ENCODE measurements at places on chromosomes 7 and 10.

GRCh38 chr10:54131833-54132232, 669.2 kb downstream of the PCDH15 start:
- no peak for DNase-seq

- no peak for DNase-seq
Measured at GRCh38 chr7:150979713-150980390, 1.7 kb upstream of the KCNH2 start.

DNA sequence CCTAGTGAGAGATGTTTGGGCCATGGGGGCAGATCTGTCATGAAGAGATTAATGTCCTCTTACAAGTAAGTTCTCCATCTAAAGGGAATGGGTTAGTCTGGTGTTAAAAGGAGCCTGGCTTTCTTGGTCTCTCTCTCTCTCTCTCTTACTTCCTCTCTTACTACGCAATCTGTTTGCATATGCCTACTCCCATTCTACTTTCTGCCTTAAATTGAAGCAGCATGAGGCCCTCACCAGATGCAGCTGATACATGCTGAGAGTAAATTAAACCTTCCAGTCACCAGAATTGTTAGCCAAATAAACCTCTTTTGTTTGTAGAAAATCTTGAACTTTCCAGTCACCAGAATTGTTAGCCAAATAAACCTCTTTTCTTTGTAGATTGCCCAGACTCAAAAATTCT, 884.1 kb downstream of the NRG3 start:
- DNase-seq = no peak

DNA sequence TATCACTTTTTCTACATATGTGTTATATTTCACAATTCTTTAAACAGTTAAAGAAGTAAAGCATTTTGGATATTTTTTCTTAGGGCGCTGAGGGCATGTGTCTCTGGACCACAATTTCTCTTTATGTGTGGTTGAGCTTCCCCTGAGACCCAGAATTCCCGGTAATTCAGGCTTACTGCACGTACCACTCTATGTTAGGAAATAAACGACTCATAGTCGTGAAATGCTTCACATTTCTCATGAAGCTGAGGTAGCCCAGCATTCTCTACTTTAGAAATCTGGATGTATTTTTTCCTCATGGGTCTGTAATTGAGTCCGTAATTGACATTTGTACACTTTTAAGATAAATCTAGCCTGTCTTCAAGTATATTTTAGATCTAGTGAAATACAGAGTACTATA, 170.6 kb downstream of the FZD1 start:
- no peak for DNase-seq

DNA sequence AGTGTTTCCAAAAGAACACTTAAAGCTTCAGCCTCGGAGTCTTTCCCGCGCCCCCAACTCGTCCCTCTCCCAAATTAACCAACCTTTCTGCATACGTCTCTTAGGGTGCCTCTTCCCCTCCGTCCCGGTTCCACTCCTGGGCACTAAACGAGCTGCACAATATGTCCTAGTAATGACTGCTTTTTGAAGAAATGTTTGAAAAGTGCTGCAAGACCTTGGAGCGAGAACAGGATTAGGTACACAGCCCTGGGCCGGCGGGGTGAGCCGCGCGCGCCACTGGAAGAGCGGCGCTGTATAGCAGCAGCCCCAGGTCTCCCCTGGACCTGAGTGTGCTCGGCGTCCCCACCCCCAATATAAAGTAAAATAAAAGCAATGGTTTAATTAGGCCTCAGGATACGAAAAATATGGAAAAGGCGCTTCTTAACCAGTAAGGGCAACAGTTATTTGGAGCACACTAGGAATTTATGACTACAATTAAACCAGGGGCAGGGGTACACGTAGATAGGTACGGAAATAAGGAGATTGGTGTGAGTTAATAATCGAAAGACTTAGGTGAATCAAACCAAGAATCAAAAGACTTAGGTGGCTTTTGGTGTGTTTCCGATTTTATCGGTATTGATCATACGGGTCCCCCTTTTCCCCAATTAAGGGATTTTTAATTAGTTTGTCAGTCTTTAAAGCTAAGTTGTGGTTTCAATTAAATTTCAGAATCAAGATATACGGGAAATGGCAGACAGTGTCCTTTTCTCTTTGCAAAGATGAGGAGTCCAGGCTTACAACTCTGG, 1.9 kb downstream of the TET1 start:
- DNase-seq = no peak

DNA sequence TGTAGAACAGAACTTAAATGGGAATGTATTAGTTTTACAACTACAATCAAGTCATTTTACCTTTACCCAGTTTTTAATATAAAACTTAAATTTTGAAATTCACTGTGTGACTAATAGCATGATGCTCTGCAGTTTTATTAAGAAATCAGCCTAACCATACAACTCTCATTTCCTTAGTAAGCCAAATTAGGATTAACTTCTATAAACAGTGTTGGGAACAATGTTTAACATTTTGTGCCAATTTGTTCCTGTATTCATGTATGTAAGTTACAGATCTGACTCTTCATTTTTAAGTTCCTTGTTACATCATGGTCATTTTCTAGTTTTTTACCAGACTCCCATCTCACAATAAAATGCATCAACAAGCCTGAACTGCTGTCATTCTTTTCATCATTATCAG, 209.8 kb downstream of the ZEB1 start:
- no peak for DNase-seq

DNA sequence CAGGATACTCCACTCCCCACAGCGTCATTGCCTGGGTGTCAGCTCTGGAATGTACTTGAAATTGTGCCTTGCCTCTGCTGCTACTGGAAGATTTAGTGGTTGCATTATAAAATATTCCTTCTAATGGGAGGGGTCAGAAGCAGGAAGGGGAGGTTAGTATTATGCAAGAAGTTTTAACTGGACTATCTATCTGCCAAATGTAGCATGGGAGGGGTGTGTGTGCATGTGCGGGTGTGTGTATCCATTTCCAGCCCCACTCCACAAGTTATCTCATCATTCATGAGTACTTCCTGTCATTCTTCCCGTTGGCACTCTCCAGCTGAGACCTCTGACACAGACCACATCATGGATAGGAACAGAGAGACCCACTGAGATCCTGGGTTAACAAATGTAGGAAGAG, 13.4 kb downstream of the MBL2 start:
- DNase-seq = no peak

GRCh38 chr10:7534480-7534852, 123.6 kb upstream of the SFMBT2 start:
- DNase-seq = no peak

GRCh38 chr7:128796327-128796726, 4.6 kb downstream of the CCDC136 start:
- no peak for DNase-seq

GRCh38 chr7:39741942-39742623, 118.7 kb downstream of the RALA start:
- no peak for DNase-seq

- DNase-seq = no peak
Measured at GRCh38 chr10:127149501-127150081, 46.8 kb downstream of the INSYN2A start.

DNA sequence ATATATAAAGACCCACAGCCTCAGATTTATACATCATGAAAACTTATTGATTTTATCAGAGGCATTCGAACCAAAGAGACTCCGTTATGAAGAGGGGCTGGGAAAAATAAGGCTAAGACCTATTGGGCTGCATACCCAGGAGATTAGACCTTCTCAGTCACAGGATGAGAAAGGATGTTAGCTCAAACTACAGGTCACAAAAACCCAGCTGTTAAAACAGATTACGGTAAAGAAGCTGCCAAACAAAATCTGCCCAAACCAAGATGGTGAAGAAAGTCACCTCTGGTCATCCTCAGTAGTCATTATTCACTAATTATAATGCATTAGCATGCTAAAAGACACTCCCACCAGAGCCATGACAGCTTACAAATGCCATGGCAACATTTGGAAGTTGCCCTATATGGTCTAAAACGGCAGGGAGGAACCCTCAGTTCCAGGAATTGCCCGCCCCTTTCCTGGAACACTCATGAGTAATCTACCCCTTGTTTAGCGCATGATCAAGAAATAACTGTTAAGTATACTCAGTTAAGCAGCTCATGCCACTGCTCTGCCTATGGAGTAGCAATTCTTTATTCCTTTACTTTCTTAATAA, 362.5 kb upstream of the PCDH15 start:
- DNase-seq = no peak

DNA sequence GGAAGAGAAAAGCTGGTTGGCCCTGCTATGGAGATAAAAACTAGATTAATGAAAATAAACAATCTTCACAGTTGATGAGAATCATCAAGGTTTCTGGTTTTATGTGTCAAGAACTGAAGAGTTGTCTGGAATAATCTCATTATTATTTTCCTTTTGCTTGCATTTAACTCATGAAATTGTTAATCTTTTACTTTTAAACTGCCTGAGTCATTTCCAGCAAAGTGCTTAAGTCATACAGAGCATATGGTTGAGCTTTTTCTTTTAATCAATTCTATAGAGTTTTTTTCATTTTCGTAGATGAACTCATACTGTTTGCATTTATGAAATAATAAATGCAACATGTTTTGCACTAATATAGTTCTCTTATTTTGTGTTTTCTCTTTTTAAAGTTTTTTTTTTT, 747.9 kb downstream of the NXPH1 start:
- DNase-seq = no peak

DNA sequence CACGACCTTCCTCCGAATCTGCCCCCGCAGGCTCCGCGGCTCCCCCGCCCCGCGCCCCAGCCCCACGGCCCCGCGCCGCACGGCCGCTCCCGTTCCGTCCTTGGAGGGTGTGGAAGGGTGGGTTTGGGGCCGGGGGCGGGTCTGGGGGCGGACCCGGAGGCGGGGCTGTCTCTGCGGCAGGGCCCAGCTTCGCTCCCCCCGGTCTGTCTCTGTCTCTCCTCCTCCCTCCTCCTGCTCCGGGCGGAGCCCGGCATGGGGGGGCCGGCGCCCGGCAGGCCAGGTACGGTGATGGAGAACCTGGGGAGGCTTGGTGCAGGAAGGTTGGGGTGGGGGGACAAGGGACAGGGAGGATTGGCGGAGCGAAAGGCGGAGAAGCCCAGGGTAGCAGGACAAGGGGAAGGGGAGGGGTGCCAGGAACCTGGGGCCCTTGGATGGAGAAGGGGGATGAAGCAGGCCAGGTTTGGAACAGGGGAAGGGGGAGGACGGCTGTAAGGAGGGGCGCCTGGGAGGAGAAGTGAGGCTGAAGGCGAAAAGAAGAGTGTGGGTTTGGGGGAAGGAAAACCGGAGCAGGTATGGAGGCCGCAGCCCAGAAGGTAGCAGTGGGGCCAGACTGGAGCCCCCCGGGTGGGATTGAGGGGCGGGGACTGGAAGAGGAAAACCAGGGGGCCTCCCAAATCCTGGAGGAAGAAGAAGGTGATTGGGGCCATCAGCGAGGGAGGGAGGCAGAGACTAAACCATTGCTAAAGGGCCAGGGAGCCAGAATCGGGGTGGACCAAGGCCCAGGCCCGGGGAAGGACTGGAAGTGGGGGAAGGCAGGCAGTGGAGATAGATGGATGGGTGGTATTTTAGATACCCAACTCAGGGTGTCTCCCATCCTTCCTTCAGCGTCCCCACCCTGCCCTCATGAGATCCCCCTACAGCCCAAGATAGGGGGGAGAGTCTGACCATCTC, at the start of gene NYAP1:
TSS of gene NYAP1 (plus strand) at position 206 of the 951 bp plus-strand sequence. CDS start 1,385 bp downstream, outside the sequence.
- peak; percentile 29 for DNase-seq

DNA sequence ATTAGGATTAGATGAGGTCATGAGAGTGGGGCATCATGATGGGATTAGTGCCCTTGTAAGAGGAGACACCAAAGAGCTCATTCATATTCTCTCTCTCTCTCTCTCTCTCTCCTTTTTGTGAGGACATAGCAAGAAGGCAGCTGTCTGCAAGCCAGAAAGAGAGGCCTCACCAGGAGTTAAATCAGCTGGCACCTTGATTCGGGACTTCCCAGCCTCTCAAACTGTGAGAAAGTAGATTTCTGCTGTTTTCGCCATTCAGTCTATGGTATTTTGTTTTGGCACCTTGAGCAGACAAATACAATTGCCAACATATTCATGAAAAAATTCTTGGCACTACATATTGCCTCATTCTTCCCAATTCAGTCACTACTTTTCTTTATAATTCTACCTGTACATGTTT, 20.6 kb upstream of the ATAD1 start:
- DNase-seq = no peak

Data from stimulated activated CD4-positive, alpha-beta T cell treated with anti-CD3 and anti-CD28 coated beads, TNF-alpha, amount 100 ng/mL, for 24 hours (primary cell).